ENCODE measurements at places on chromosomes 4 and X. TPM values are rescaled to one million over a fixed set of nuclear protein-coding genes. Genes with fewer than 3 reads are reported as not detected.
A peak's percentile ranks its signal among the peaks of the same experiment; 100 is the strongest.

FSTL5 gene
- 0.36 TPM for total RNA-seq

DNA sequence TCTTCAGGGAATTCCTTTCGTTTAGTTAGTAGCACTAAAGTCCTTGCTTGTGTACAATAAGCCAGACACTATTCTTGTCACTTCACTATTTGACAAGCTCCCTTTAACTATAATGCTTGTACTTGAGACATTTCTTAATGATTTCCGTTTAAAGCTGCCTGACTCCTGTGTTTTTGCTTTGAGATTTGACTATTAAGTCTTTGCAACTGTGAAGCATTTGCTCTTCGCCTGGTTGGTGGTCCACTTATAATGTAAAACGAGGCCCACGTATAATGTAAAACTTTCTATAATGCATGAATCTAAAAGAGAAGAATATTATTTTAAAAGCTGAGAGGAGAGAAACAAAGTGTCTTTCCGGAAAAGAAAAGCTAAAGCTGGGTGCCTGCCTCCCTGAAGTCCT, 204.1 kb upstream of the FAM47C start:
- no peaks in the 10 kb centered on the region for H3K27me3 ChIP-seq
- no peak for DNase-seq
- no peak overlapping the region for H3K4me3 ChIP-seq
- H3K27ac ChIP-seq: no peak overlapping the region
- H3K36me3 ChIP-seq: no peaks in the 10 kb centered on the region

- no peak for DNase-seq
- no peaks in the 10 kb centered on the region for H3K4me1 ChIP-seq
- H3K27me3 ChIP-seq: no peaks in the 10 kb centered on the region
Measured at GRCh38 chrX:120302434-120302833, 8.8 kb downstream of the TMEM255A start.

DNA sequence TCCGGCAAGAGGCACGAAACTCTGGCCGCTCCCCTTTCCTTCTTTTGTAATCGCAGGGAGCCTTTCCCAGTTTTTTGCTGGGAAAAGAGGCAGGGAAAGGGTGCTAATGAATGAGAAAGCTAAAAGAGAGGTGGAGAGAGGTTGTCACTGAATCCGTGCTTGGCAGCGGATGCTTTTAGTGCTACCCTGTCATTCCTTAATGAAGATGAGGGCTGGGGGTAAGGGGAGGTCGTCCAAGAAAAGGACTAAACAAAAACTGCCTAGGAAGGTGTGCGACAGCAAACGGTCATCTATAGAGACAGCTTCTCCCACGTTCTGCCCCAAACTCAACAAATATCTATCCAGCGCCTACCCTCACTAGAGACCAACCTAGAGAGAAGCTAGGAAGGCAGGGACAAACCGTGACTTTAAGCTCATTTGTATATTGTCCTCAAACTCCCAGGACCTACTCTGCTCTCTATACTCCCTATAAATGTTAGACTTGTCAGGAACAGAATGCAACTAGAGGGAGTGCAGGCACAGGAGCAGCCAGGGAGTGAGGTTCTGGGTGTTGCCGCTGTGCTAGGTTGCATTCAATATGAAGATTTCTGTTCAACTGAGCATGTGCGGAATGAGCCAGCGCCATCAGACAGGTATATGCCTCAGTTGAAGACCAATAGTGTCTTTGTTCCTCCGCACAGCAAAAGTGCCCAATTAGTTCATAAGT, 777 bp upstream of the CASK start:
- no peaks in the 10 kb centered on the region for H3K36me3 ChIP-seq
- no peaks in the 10 kb centered on the region for H3K27me3 ChIP-seq
- peak overlapping the region; percentile 49 for H3K4me3 ChIP-seq
- H3K27ac ChIP-seq: peak overlapping the region; percentile 31
- peak; percentile 7 for DNase-seq

DNA sequence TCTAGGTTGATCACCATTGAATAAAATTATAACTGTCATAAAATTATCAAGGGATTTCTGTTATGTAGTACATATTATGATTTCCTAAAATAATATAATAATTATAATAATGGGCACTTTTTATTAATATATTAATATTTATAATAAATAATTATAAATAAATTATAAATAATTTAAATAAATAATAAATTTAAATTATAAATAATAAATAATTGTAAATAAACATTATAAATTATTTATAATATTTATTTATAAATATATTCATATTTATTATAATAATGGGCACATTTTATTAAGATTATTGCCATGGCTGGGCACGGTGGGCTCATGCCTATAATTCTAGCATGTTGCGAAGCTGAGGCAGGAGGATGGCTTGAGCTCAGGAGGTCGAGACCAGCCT, 24.5 kb downstream of the RAP1GDS1 start:
- H3K27me3 ChIP-seq: no peaks in the 10 kb centered on the region
- no peak overlapping the region for H3K27ac ChIP-seq
- no peaks in the 10 kb centered on the region for H3K4me1 ChIP-seq
- H3K36me3 ChIP-seq: no peaks in the 10 kb centered on the region

- H3K4me1 ChIP-seq: no peaks in the 10 kb centered on the region
- H3K4me3 ChIP-seq: no peak overlapping the region
- DNase-seq: no peak
- H3K36me3 ChIP-seq: no peaks in the 10 kb centered on the region
- H3K27ac ChIP-seq: no peak overlapping the region
Measured at GRCh38 chrX:35696760-35697234, 101.3 kb upstream of the MAGEB16 start.

DNA sequence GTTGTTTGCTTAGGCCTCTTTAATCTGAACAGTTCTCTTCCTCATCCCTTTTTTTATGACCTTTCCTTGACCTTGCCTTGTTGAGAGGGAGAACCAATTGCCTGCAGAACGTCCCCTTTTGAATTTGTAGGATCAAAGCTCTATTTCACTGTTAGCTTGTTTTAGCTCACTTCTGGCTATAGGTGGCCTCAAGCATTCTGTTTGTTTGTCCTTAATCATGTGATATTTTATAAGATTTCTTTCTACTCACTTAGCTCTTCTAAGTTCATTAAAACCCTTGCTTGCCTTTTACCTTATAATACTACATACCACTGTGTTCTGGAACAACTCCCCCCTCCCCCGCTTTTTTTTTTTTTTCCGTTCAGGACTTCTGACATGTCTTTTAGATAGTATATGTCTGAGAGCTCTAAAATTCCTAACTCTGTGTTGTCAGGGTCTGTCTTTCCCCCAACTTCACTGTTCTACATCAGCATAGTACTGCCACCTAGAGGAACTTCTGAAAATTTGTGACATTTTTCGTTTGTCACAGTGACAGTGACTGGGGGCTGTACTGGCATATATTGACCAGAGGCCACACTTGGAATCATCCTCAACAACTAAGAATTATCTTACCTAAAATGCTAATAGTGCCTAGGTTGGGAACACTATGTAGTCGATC, 128.5 kb downstream of the LARP7 start:
- no peak overlapping the region for H3K27ac ChIP-seq
- H3K36me3 ChIP-seq: no peaks in the 10 kb centered on the region
- peaks cover 7% of the 10 kb centered on the region for H3K27me3 ChIP-seq
- peak; percentile 65 for DNase-seq
